Islet precursor cell (in vitro differentiated cells): ENCODE measurements at places on chromosomes 2 and 18.

- no peak for DNase-seq
Observed at GRCh38 chr18:26479681-26480079, 68.7 kb downstream of the KCTD1 start.

DNA sequence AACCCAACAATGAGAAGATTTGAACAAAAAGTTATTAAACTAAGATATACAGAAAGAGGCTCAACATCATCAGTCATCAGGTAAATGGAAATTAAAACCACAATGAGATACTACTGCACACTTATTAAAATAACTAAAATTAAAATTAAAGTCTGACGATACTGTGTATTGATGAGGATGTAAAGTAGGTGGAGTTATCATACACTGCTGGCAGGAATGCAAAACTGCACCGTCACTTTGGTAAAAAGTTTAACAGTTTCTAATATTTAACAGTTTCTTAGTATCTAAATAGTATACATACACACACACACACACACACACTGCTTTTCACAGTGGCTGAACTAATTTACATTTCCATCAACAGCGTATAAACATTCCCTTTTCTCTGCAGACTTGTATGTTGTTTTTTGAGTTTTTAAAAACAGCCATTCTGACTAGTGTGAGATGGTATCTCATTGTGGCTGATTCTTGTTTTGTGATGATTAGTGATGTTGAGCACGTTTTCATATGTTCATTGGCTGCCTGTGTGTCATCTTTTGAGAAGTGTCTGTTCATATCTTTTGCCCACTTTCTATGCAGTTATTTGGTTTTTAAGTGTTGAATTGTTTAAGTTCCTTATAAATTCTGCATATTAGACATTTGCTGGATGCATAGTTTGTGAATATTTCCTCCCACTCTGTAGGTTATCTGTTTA lies 726.9 kb upstream of the CHAC2 start:
- no peak for DNase-seq

GRCh38 chr18:56475250-56475649 lies 163.1 kb downstream of the TXNL1 start:
- no peak for DNase-seq

DNA sequence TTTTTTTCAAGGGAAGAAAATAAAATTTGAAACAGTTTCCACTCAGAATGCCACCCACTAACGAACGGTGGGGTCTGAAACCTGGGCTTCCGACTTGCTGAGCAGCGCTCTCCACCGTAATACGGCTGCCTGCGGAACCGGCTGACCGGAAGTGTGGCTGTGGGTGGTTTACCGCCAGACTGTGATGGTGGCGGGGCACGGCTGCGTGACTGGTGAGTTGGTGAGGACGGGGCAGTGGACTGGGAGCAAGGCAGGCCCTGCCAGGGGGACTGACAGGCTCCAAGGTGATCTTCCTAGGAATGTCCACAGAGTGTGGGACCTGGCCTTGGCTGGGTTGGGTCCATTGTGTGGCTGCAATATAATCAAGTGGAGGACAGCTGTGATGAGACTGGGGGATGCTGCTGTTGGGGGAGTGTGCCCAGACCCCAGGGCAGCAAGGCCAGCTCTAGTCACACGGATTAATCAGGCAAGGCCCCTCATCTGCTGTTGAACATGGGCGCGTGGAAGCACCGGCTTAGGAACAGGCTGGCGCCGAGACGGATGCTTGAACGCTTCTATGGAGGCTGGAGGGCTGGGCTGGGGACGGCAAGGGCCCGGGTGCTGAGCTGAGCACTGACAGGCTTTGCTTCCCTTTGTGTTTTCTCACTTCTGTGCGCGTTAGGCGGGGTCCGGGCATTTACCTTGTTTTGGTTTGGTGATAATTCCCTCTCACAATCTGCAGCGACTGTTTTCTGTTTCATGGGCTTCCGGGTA lies 357.7 kb upstream of the SPRED2 start:
- no peak for DNase-seq

- DNase-seq = no peak
Observed at GRCh38 chr18:46623541-46623940, 33.5 kb downstream of the LOXHD1 start.

- no peak for DNase-seq
Observed at GRCh38 chr2:54047091-54047490, 68.3 kb upstream of the ACYP2 start.

DNA sequence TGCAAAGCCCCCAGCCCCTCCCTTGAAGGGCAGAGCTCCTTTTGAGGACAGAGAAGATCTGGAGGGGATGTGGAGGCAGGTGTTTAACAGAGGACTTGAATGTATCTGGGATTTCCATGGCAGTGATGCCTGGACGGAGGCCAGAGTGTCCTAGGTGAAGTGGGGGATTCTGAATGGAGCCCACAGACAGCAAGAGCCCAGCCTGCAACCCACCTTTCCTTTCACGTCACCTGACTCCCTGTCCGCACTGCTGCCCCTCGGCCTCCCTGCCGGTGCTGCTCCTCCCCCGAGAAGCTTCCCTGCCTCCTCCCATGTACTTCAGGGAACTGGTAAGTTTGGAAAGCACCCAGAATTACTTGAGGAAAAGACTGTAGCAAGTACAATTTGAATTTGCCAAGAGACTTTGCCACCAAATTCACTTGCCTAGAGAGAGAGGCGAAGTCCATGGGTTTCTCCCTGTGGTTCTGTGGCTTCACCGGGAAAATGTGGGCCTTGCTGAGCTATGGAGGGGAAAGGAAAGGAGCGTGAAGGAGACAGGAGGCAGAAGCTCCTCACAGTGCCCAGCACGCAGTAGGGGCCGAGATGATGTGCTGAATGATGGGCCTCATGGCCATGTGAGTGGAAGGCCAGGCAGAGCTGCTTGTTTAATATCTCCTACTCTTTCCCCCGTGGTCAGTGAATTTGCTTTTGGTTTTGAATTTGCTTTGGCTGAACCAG lies 13.9 kb upstream of the ASPRV1 start:
- DNase-seq = no peak

- DNase-seq = no peak
Observed at GRCh38 chr2:16063955-16064633, 123.7 kb downstream of the MYCN start.

DNA sequence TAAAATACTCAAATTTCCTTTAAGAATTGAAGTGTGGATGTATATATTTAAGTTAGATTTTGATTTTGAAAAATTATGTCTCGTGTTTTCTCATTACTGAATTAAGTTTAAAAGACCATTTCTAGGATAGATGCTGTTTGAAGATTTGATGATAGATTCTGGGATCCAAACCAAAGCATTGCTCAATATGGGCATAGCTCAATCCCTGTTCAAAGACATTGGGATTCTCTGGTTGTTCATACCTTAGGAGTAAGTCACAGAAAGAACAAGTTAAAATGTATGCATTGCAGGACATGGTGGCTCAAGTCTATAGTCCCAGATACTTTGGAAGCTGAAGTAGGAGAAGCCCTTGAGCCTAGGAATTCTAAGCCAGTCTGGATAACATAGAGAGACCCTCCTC lies 622.3 kb downstream of the ADCYAP1 start:
- DNase-seq = no peak

GRCh38 chr2:159138642-159139182 lies 147.8 kb downstream of the WDSUB1 start:
- DNase-seq = no peak

DNA sequence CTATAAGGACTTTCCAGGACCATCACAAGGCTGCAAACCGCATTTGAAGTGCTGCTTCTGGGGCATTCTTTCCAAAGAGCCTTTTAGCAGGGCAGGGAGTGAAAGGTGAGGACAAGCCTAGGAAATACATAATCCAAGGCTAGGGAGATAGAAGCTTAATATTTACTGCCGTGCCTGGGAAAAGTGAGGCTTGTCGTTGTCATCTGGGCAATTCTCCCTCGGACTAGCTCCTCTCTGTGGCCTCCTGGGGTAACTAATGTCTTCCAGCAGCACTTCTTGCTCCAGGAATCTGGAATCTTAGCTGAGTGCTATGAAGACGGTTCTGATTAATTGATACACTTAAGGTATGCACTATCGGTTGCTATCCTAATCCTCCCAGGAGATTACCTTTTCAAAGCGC lies 69.3 kb upstream of the ATL2 start:
- DNase-seq = no peak

- DNase-seq = no peak
Observed at GRCh38 chr2:182167882-182168281, 182.2 kb downstream of the PPP1R1C start.

DNA sequence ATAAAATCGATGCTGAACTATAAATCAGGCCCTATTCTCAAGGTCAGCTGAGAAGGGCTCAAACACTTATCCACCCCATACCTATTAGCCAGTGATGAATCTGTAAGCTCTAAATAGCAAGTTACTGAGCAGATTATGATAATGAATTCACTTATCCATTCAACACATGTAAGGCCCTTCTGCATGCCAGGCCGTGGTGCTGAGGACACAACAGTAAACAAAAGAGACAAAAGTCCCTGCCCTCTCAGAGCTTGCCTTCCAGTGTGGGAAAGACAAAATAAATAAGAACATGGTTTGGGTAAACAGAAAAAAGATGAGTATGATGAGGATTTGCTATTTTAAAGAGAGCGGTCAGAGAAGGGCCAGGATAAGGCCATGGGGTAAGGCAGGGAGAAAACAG lies 11.7 kb downstream of the TTC32 start:
- DNase-seq = no peak

DNA sequence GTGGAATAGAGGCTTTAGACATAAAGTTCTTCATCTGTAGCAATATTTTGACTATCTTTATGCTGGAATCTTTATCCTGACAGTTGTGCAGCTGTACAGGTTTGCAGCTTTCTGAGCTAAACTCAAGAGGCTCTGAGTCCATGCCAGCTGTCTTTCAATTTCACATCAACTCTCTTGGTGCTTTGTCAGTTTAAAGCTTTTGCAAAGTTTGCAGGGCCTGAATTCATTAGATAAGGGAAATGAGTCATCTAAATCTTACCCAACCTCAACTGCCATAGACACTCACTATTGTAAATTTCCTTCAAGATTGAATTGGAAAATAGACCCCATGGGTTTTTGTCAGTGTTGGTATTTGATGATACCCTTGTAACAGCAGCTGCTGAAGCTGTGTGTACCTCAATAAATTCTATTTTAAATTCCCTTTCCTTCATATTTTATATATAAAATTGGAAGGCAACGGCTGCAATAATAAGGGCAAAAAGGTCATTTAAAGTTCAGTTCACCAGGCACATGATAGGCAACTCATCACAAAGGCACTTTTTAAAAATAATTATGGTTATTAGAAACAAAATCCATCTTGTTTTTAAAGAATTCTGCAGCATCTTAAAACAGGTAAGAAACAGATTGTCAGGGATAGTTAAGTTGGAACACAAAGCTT lies 169.9 kb upstream of the SLC39A10 start:
- no peak for DNase-seq
